ENCODE measurements at places on chromosomes 12 and 14.

- no peak for DNase-seq
These were observed 115.8 kb downstream of the CRADD start for GRCh38 chr12:93793007-93793406.

GRCh38 chr14:21987937-21988336, 314.3 kb upstream of the OR4E1 start:
- no peak for DNase-seq

GRCh38 chr14:50265029-50265428, 33.7 kb upstream of the SOS2 start:
- DNase-seq, result no peak

GRCh38 chr12:104809251-104809650, 148.8 kb downstream of the SLC41A2 start:
- DNase-seq, result no peak

GRCh38 chr12:126960709-126961108, 1306.3 kb upstream of the TMEM132C start:
- no peak for DNase-seq

GRCh38 chr12:29546000-29546399, 48.5 kb upstream of the OVCH1 start:
- no peak for DNase-seq

DNA sequence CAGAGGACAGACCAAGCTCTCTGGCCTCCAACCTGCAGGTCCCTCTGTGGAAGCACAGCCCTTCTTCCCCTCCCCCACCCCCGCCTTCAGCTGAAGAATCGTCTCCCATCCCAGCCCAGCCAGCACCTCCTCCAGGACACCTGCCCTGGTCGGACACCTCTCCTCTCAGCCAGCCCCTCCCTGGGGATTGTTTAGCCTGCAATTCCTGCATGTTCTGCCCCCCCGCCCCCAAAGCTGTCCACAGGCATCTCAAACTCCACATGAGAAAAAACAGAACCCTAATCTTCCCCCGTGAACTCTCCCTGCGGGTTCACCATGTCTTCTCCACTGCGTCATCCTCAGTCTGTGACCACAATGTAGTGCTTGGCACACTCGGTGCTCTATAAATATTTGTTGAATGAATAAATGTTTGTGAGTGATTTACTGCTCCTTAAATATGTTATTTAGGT, 24.1 kb downstream of the PRIMA1 start:
- DNase-seq, result no peak

- peak; percentile 20 for DNase-seq
These were observed 24.7 kb upstream of the HDAC7 start for GRCh38 chr12:47844264-47845019.

- DNase-seq, result no peak
These were observed 34.6 kb downstream of the PHLDA1 start for GRCh38 chr12:75996861-75997447.

DNA sequence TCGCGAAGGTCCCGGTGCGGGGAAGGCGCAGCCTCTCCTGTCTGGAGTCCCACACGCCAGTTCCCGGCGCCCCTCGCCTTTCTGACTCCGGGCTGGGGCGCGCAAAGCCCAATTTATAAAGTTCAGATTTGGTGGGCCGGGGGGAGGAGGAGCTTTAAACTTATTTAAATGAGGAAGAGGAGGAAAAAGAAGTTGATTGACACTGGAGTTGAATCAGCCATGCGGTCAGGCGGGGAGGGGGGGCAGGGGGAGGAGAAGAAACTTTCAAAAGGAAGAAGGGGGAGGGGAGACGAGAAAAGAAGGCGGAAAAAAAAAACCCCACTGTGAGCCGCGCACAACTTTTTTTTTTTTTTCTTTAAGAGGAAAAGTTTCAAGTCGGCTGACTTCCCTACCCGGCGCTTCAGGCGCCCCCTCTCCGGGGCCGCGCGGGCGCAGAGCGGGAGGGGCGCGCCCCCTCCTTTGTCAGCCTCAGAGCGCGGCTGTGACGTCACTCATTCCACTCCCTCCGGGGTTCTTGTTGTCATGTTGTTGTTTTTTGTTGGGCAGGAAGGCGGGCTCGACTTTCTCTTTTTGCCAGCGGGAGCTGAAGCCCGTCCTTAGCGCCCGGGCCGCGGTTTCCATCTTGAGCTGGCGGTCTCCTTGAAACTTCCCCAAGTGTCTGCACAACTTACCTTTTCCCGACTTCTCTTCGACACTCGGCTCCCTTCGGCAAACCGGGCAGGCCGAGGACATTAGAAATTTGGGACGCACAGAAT, at the start of gene ZFP36L1:
ZFP36L1 (minus strand) TSS at position 89 of the 755 bp plus-strand sequence. CDS start 129 bp downstream, outside the sequence.
- DNase-seq, result no peak

DNA sequence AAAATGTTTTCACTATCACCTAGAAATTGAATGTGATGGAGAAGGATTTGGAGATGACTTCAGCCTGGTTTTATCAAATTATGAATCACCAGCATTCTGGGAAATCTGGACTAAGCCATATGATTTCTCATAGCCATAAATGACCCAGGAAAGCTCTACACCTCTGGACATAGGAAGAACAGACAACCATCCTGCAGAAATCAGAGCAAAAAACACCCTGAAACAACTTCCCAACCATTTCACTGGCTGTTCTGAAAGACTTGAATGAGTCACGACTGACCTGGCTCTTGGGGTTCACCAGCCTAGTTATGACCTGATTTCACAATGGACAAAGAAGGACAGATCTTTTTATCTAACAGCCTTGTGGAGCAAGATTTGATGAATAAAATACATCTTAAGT, 123.8 kb downstream of the KCNH5 start:
- DNase-seq, result no peak

- DNase-seq, result no peak
These were observed 29.2 kb downstream of the GPR135 start for GRCh38 chr14:59435987-59436386.

DNA sequence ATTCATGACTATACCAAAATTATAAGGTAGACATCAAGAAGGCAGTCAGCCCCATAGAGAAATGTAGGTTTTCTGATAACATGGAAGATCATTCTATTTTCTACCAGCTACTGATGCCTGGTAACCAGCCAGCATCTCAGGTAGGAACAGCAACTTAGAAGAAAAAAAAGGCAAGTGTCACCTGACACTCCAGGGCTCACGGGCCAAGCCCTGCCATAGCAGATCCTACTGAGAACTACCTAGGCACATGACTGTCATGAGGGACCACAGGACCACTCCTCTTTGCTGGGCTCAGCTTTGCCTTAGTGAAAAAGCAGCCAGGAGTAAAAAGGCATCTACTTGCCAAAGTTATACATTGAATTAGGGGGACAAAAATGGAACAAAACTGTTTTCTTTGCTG, 33.4 kb downstream of the CORO1C start:
- DNase-seq, result peak; percentile 25

DNA sequence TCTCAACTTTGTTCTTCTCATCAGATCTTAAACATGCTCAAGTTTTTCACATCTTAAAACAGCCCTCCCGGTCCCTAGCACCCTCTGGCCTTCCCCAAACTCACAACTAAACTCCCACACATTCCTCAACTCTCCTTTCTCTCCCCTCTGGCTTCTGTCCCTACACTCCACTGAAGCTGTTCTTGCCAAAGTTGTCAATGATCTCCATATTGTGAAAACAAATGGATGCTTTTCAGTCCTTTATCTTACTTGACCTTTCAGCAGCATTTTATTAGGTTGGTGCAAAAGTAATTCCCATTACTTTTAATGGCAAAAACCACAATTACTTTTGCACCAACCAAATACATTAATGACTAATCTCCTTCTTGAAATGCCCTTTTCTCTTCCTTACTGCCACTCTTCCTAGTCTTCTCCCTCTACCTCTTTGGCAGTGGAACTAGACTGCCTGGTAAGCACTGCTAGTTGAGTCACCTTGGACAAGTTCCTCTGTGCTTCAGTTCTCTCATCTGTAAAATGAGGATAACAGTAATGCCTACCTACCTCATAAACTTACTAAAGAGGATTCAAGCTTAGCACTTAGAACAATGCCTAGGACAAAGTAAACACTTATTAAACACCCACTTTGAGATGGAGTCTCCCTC, 16.0 kb downstream of the CERS5 start:
- no peak for DNase-seq

- DNase-seq, result no peak
These were observed 6.1 kb downstream of the SYCP3 start for GRCh38 chr12:101733166-101733565.

GRCh38 chr12:50482571-50482970, 22.2 kb upstream of the DIP2B start:
- DNase-seq, result no peak
